ENCODE measurements at places on chromosomes 5 and 9.
A peak's percentile ranks its signal among the peaks of the same experiment; 100 is the strongest.

GRCh38 chr9:21985964-21986667 lies 8.1 kb downstream of the CDKN2A start:
- no peak for DNase-seq

- no peak for DNase-seq
Measured at GRCh38 chr5:153672347-153673090, 182.0 kb downstream of the GRIA1 start.

DNA sequence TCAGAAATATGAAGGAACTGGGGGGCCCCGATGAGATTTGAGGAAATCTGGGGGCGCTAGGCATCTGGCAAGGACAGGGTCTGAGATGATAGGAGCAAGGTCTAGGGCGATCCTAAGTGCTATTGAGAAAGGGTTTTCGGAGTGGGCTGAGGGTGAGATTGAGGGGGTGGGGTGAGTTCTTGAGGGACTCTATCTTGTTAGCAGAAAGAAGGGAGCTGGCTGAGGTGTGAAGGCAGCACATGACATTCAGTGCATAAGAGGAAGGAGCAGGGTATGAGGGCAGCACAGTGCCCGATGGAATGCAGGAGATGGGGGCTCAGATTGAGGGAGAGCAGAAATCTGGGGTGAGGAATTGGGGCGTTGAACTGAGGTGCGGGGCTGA lies 640 bp downstream of the TRIM32 start:
- DNase-seq = no peak

- no peak for DNase-seq
Measured at GRCh38 chr5:102863764-102864560, 108.9 kb downstream of the PAM start.

DNA sequence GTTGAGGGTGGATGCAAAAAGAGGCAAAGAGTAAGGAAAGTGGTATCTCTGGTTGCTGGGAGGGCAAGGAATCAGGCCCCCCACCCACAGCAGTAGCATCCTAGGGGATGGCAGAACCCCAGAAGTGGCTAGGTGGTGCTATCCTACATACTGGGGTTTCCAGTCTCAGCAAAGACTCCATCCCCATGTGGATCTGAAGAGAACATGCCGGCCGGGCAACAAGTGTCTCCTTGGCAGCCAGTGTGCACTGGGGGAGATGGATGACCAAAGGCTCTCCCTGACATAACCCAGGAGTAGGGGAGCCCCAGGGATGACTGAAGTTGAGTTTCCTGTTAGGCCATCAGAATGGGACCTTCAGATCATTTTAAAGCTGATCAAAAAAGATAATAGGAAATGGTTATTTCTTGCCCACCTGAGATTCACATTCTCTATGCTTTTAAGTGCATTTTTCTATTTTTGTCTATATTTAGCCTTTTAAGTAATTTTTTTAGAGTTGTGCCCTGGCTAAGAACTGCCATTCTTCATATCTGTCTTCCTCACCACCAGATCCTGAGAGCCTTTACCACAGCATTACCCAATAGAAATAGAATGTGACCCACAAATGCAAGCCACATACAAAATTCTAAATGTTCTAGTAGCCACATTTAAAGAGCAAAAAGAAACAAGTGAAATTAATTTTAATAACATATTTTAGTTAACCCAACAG lies 78.7 kb upstream of the SMIM23 start:
- no peak for DNase-seq

DNA sequence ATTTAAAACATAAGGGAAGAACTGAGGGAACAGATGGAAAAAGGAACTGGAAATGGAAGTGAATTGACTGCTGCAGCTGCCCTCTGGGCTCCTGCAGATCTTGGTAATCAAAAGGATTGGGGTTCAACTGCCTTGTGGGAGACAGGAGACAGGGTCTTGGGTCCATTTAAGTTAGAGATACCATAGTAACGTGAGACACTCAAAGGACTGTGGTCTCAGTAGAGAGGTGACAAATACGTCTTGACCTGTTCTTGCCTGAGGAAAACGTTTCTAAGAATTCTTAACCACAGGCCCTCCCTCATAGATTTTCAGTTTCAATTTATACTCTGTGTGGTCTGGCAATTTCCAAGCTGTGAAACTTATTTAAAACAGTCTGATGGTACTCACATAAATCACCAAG lies 100.8 kb upstream of the DHFR start:
- no peak for DNase-seq

GRCh38 chr5:173963182-173963838 lies 25.7 kb upstream of the C5orf47 start:
- no peak for DNase-seq

GRCh38 chr5:9428272-9428671 lies 117.6 kb downstream of the SEMA5A start:
- no peak for DNase-seq

DNA sequence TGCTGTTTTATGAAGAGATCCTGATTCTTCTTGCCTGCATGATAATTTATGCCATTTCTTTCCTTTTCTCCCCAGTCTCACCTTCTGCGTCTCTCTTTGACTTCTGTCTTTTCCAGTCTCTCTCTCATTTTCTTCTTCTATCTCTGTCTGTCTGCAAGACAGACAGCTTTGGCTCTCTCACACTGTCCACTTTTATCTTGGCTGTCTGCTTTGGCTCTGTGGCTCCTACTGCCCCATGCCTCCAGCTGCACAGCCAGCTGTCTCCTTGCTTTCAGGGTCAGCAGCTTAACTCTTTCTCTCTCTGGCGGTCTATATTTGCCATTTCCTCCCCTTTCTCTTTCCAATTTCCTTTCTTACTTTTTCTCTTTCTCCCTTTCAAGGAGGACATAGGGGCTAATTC lies 971.1 kb upstream of the COX7C start:
- DNase-seq = no peak

DNA sequence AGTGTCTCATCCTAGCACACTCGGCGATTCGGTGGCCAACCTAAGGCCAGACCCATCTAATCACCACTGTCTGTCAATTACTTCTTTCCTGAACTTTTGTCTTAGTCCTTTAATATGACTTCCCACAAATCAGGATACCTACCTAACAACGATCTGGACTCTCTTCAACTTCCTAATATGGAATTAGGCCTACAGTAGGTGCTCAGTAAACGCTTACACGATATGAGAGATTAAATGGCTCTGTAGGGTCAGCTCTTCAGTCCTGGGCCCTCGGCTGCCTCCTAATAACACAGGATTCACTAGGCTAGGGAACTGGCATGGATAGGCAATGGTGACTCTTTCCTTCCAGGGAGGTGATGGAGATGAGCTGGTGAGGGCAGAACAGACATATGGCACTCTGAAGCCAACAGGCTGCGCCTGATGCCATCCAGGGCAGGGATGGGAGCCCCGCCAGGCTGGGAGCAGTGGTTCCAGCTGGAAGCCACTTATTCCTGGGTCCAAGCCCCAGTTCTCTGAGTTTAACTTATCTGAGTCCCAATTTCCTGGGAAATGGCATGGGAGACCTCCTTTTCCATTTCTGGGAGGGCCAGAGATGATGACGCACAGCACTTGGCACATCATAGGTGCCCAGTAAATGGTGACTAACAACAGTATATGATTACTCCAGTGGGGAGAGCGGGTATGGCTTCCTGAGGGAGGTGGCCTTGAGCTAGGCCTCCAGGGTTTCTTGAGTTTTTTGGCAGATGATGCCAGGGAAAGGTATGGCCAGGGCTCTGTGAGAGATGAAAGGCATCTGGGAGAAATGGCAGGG lies 7.3 kb downstream of the PDGFRB start:
- peak; percentile 29 for DNase-seq

GRCh38 chr9:132068605-132069004 lies 11.1 kb downstream of the MED27 start:
- DNase-seq = no peak

DNA sequence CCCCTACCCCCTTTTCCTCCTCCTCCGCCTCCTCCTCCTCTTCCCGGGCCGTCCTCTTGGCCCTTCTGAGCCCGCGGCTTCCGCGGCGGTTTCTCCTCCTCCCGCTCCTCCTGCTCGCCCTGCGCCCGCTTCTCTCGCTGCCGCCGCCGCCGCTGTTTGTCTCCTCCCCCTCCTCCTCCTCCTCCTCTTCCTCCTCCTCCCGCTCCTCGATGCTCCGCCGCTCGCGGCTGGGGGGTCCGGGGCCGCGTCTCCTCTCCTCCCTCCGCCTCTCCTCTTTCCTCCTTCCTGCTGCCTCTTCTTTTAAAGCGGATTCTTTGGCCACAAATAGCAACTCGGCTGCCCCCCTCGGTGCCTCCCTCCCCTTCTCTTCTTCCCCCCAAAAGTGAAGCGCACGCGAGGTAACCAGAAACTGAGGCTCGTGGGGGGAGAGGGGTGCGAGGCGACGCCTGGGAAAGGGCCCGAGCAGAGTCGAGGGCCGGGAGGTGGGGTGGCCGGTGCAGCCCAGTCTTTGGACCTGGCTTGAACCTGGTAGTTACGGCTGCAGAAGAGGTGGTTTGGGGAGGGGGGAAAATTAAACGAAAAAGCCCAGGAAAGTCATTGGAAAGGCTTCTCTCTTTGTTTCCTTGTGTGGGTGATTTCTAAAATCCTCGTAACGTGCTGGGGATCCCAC lies 1058.5 kb upstream of the DMAC1 start:
- DNase-seq = peak; percentile 90

GRCh38 chr5:98735806-98736507 lies 37.5 kb upstream of the RGMB start:
- no peak for DNase-seq

GRCh38 chr9:82424599-82425120 lies 436.1 kb downstream of the SPATA31D1 start:
- DNase-seq = no peak

DNA sequence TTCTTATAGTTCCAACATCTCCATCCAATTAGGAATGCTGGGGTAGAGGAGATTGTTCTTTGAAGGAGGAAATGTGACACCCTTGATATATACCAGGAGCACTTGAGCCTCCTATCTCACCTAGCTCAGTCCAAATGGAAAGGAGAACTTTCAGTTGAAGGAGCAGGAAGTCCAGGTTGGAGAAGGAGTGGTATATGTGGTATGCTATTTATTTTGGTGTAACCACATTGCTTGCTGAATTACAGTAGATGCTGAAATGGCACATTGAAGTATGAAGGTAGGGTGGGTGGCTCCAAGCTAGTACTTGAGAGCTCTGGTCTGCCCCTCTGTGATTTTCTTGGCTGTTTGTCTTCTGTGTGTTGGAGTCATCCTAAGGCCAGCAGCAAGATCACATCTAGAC lies 6.1 kb downstream of the CSNK1G3 start:
- no peak for DNase-seq

GRCh38 chr5:172777881-172778814 lies 7.2 kb upstream of the DUSP1 start:
- no peak for DNase-seq

DNA sequence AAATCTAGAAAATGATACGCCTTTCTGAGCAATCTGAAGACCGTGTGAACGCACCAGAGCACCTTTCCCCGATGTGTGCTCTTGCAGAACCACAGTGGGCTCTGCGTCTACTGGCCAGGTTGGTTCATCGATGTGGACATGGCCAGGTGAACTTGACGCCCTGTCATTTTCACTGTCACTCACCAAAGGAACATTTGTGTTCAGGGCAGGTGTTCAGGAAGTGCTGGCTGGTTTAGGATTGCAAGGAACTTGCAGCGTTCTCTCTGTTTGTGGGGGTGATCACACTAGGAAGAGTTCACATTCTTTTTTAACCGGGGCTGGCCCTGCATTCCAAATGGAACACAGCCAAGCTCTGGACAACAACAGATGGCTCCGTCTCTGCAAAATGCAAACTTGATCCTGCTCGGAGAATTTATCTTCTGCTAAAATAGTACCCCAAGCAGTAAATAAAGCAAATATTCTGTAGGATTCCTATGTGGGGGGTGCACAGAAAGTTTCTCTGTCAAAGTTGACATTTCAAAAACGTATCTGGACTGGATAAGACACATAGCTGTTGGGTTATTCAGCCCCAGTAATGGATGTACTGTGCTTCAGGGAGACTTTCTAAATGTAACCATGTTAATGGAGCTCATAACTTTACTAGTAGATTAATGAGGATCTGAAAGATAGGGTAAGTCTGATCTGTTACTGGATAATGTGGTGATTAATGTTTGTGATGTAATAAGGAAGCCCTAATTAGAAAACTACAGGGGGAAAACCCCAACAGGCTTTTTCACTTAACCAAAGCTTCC lies 45.7 kb upstream of the FANCC start:
- no peak for DNase-seq

DNA sequence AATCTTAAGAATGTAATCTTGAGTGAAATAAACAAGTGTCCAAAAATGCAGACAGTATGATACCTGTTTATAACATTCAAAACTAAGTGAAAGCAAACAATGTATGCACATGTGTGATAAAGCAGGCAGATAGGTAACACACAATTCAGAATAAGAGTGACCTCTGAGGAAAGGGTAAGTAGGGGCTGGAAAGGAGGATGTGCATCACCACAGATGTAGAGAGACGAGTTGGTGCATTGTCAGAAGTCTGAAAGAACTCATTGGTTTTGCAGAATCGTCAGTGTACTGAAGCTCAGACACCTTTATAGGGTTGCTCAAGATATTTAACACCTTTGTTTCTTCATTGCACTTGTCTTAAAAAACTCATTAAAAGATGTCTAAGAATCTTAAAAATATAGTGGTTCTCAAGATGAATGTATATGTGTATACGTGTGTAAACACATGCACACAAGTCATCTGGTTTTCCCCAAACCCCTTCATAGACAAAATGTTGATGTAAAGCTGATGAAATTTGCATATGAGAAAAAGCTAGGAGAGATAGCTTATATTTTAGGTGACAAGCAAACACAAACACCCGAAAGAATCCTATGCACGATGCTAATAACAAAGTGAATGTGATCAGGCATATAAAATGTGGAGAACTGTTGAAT lies 197.6 kb upstream of the MEF2C start:
- no peak for DNase-seq

DNA sequence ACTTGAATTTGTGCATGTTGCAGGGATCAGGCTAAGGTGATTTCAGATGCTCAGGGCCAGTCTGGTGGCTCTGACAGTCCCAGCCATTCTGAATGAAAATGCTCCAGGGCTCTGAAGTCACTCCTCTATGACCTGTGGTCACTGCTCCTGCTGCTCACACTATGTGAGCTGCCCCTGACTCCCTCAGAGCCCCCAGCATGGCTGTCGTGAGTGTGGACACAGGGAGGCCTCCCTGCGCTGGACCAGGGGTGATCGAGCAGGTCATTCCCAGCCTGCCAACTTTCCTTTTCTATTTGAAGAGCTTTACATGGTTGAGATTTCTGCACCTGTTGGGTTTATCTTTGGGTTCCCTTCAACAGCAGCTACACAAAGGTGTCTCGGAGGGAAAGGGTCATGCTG lies 74.5 kb downstream of the WNK2 start:
- peak; percentile 2 for DNase-seq

Data from upper lobe of left lung (tissue), 6 donors.